ENCODE measurements at places on chromosomes 4 and X. TPM values are rescaled to one million over a fixed set of nuclear protein-coding genes. Genes with fewer than 3 reads are reported as not detected.
A peak's percentile ranks its signal among the peaks of the same experiment; 100 is the strongest.

GRCh38 chr4:162234595-162234994 lies 70.8 kb upstream of the FSTL5 start:
- no peaks in the 10 kb centered on the region for H3K36me3 ChIP-seq
- no peaks in the 10 kb centered on the region for H3K4me1 ChIP-seq

GRCh38 chrX:154019633-154020528 lies at the start of gene IRAK1:
IRAK1 (minus strand) TSS chrX:154019902; CDS start chrX:154019812, 90 bp downstream.
- peak within 1 kb of the TSS; percentile 93 for H3K27ac ChIP-seq
- H3K4me1 ChIP-seq, result peaks cover 19% of the 10 kb centered on the region
- peak within 1 kb of the TSS; percentile 74 for H3K4me3 ChIP-seq

DNA sequence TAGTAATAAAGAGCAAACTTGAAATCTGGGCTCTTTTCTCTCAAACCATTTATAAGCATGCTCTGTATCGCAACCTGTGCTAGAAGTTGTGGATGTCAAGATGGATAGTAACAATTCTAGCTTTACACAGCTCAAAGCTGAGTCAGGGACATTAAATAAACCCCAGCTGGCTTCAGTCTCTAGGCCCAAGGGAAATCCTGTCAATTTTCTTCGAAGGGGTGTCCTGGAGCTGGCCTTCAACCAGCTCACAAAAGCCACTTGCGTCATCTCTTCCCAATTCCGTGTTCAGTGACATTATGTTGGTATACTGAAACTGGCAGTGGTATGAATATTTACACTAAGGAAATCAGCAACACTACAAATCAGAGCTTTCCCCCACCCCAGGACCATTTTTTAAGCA lies 89.8 kb upstream of the PRKG2 start:
- peaks cover 20% of the 10 kb centered on the region for H3K27me3 ChIP-seq
- no peaks in the 10 kb centered on the region for H3K4me1 ChIP-seq
- no peak overlapping the region for H3K4me3 ChIP-seq
- DNase-seq, result no peak
- no peak overlapping the region for H3K27ac ChIP-seq
- H3K36me3 ChIP-seq, result no peaks in the 10 kb centered on the region

DNA sequence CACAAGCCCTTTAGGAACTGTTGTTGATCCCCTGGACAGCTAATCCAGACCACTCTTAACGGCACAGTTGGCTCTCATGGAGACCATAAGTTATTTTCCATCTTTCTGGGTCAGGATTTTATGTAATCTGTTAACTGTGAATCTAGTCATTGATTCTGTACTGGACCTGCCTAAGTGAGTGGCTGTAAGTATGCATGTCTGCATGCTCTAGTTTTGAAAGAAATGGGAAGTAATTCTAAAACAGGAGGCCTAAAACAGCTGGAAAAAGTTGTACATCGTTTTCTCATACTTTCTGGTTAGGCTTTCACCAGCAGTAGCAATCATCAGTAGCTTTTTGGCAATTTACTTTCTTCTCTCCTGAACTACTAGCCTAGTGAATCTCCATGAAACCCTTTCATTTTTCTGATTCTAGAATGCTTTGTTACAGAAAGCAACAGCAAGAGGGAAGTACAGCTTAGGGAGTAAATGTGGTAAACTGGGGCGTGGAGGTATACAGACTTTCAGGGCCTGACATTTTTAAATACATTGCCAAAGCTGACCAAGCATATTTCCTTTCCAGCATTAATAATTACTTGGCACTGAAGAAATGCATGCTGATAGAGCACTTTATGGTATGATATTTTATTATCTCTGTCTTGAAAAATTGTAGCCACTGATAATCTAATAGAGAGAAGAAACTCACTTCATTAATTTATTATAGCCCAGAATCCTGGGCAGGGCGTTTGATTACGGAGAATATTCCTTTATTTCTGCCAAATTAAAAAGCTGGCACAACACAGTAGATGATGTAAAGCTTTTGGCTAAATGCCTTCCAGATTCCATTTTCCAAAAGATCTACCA lies 202.7 kb downstream of the BANK1 start:
- peaks cover 2% of the 10 kb centered on the region for H3K36me3 ChIP-seq
- no peak overlapping the region for H3K4me3 ChIP-seq
- no peak for DNase-seq
- H3K4me1 ChIP-seq, result peaks cover 17% of the 10 kb centered on the region

DNA sequence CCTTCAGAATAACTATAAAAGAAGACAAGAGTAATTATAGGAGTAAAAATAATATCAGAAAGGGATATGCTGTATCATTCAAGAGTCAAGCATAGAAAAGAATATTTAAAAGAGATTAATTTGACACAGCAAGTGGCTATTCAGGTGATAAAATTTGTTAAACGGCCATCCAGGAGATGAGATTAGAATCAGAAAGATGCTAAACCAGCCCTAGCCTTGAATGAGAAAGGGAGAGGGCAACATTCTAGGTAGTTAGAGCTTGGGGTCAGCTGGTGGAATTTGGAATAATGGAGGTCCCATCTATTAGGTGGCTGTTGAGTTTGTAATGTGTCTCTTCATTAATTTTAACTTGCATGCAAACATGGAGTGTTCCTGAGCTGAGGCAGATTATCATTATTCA lies 350.5 kb upstream of the PABPC4L start:
- H3K4me1 ChIP-seq, result no peaks in the 10 kb centered on the region
- H3K4me3 ChIP-seq, result no peak overlapping the region
- no peak overlapping the region for H3K27ac ChIP-seq
- H3K36me3 ChIP-seq, result peaks cover 6% of the 10 kb centered on the region
- no peak for DNase-seq
- peaks cover 2% of the 10 kb centered on the region for H3K27me3 ChIP-seq

DNA sequence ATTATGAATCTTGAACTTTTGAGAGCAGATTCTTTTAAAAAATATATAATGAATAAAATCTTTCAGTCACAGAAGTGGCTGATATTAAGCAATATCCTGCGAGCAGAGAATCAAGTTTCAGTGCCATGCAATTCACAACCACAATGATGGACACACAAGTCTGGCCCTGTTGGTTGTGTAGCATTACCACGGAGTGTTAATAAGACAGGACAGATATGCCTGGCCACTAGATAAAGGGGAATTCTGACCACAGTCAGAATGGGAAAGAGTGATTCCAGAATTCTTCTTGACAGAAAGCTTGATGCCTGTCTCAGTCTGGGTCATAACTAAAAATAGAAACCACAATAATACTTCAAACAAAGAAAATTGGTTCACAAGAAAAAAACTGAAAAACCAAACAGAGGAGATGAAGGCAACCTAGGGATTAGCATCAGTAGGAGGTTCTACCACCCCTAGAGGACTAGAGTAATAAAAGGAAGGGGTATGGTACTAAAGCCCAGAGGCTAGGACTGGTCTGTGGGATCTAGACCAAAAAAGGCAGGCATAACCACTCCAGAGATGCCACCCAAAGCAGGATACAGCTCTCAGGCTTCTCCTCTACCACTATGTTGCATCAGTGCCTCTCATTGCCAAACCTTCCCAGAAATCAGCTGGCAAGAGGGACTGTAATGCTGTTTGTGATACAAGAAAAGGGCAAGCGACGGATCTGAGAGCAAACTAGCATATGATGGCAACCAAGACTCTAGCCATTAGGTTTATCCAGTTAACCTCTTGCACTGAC lies 59.0 kb downstream of the RNF150 start:
- no peak for DNase-seq
- peaks cover 17% of the 10 kb centered on the region for H3K4me1 ChIP-seq
- H3K27ac ChIP-seq, result no peak overlapping the region
- H3K4me3 ChIP-seq, result no peak overlapping the region
- H3K36me3 ChIP-seq, result no peaks in the 10 kb centered on the region
- no peaks in the 10 kb centered on the region for H3K27me3 ChIP-seq

DNA sequence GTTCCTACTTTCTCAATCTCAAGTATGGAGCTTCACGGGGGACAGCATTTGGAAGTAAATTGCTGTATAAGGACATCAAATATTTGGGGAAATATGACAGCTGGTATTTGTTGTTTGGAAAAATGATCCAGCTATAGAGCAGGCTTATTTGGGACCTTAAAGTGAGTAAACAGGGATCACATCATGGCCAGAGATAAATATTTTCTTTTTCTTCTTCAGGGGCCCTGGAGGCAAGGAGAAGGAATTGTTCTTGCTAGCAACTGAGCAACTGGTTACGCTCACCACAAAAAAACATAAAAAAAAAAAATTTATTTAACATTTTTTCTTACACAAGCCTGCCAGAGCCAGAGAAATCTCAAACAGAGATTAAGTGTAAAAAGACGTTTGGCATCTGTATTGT lies 277.2 kb upstream of the UGT8 start:
- H3K4me3 ChIP-seq, result no peak overlapping the region
- peaks cover 11% of the 10 kb centered on the region for H3K4me1 ChIP-seq
- no peak overlapping the region for H3K27ac ChIP-seq
- no peaks in the 10 kb centered on the region for H3K27me3 ChIP-seq
- no peak for DNase-seq

DNA sequence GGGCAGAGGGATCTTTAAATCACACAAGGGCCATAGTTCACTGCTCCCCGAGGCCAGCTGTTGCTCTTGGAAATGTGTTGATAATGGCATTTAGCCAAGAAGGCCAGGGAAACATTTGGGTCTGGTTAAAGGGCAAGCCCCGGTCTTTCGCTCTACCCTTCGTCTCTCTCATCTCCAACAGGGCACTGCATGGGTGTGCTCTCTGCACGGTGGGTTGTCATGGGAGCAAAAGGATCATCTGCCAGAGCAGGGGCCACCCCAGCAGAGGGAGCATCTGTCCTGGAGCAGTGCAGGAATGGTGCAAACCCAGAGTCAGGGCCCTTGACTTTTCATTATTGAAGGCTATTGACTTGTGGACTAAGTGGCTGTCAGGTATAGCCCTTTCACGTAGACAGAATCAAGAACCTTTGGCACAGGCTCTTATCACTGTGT lies 22.7 kb upstream of the PGRMC2 start:
- no peak overlapping the region for H3K27ac ChIP-seq
- H3K4me1 ChIP-seq, result peaks cover 9% of the 10 kb centered on the region
- H3K27me3 ChIP-seq, result no peaks in the 10 kb centered on the region
- peaks cover 13% of the 10 kb centered on the region for H3K36me3 ChIP-seq
- no peak for DNase-seq

DNA sequence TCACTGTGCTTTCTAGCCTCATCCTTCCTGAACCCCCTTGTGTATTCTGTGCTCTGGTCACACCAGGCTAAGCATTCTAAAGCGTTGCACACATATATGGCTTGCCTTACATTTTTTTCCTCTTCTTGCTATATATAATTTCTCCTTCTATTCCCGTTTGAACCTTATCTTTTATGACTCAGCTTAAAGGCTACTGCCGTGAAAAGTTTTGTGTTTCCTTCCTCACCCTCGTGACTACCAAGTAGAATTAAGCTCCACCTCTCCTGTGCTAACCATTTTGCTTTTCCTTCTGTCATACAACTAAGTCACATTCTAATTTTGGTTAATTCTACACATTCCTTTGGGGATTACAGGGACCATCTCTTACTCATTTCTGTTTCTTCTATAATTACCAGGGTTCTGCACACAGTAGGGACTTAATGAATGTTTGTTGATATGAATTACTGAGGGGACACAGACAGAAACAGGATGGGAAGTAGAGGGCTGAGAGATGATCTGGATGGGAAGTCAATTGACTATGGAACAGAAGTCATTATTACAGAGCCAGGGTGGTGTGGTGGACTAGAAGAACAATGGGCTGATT lies 67.1 kb downstream of the DOCK11 start:
- DNase-seq, result no peak
- no peak overlapping the region for H3K4me3 ChIP-seq
- H3K4me1 ChIP-seq, result no peaks in the 10 kb centered on the region
- H3K36me3 ChIP-seq, result peaks cover 3% of the 10 kb centered on the region
- no peak overlapping the region for H3K27ac ChIP-seq

DNA sequence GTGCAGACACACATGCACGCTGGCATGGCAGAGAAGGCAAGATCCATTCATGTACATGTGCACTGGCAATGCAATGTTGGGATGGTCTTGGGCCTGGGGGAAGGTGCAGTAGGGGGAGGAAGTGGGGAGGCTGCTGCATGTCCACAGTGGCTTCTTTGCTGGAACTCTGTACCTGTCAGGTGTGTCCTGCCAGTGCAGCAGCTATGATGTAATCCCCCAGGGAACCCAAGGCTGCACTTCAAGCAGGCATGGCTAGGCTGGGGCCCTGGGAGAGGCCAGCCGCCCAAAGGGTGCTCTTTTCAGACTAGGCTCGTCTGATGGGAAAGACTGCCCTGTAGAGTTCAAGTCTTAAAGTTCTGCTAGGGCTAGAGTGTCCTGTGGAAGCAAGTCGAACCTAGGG lies 1304.0 kb downstream of the FAM133A start:
- no peak overlapping the region for H3K27ac ChIP-seq
- H3K4me1 ChIP-seq, result no peaks in the 10 kb centered on the region
- H3K36me3 ChIP-seq, result no peaks in the 10 kb centered on the region
- DNase-seq, result no peak
- no peaks in the 10 kb centered on the region for H3K27me3 ChIP-seq

DNA sequence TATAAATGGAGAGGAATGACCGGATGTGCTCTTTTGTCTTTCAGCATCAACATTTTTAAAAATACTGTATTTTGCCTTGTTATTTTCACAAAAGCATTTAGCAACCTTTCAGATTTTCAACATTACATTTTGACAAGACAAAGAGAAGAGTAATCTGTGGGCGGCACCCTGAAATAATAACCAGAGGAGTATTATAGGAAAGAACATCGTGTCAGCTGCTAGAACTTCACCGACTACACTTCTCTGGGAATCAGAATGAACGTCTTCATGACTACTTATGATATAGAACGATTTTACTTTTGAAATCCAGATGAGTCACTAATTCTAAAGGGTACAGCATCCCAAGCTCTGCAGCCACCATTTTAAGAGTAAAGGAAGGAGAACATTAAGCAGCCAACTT lies 531.5 kb upstream of the FRG1 start:
- no peak for DNase-seq
- H3K4me3 ChIP-seq, result no peak overlapping the region
- no peaks in the 10 kb centered on the region for H3K27me3 ChIP-seq
- no peak overlapping the region for H3K27ac ChIP-seq

DNA sequence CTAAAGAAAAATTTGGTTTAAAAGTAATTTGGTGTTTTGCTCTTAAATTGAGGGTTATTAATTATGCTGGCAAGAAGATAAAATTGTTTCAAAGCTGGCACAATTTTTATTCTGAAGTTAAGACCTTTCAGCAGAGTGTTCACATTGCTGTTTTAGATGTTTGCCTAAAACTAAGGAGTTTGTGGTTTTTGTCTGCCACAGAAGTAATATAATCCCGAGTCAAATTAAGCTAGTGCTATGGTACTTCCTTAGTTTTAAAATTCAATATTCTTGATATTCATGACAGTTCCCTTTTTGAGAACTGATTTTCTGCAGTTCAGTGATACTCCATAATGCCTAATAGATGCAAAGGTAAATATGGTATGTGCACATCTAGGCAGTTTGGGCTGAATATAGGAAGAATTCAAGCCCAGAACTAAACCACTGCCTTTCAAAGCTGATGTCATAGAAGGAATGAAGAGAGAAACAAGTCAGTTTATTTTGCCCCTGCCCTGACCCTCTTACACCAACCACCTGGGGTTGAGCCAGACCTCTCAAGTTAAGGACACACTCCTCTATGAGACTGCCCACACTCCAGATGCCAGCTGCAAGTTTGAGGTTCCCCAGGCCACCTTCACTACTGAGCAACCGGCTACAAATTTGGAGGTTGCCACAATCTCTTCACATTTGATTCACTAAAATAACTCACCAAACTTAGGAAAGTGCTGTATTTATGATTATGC lies 32.1 kb upstream of the VEGFC start:
- peaks cover 2% of the 10 kb centered on the region for H3K36me3 ChIP-seq
- H3K27me3 ChIP-seq, result no peaks in the 10 kb centered on the region
- H3K27ac ChIP-seq, result no peak overlapping the region

Gene LRIT3
- total RNA-seq, result not detected

Gene KIT
- 3.1 TPM for total RNA-seq

Gene NR3C2
- 0.20 TPM for total RNA-seq

Gene ETDA
- total RNA-seq, result not detected

Gene HELT
- total RNA-seq, result not detected

Gene RPL9
- 809 TPM for total RNA-seq

Gene ADH7
- not detected for total RNA-seq

Gene KCND1
- 1.6 TPM for total RNA-seq

Gene CDS1
- 0.30 TPM for total RNA-seq

Gene PAK3
- 0.46 TPM for total RNA-seq

Data from chondrocyte (in vitro differentiated cells).